ENCODE measurements at places on chromosomes 2 and 18. TPM values are rescaled to one million over a fixed set of nuclear protein-coding genes. Genes with fewer than 3 reads are reported as not detected.

The UXS1 gene
- total RNA-seq: 18.2 TPM

DNA sequence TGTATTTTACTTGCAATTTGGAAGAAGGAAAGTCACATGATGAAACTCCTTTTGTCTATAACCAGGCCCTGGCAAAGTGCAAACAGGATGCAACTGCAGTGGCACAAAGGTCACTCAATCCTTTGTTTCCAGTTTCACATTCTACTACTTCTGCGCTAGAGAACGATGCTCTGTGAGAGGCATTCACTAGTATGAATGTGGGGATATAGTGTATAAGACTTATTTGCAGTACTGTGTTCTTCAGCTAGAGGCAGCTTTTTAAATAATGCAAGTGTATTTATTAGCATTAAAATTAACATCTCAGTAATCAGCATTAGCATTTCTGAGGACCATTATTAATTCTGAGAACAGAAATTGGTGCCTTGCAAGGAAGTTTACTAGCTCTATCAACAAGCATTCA lies 68.9 kb downstream of the PRPF40A start:
- ATAC-seq: no peak

DNA sequence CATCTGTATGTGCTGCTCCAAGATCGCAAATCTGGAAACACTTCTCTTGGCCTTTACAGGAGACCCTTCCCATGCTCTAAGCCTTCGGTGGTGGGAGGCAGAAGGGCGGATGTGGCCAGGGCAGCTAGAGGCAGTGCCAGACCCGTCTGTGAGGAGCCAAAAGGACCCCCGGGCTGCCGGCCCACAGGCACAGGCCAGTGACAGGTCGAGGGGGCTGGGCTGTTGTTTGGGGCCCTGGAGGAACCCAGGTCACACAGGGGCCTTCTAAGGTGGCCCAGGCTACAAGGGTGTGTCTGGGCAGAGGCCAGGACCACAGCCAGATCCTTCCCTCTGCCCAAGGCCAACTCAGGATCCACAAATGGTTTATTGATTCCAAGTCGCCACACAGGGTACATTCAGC lies 49.4 kb downstream of the SLC66A2 start:
- no peak for ATAC-seq

DNA sequence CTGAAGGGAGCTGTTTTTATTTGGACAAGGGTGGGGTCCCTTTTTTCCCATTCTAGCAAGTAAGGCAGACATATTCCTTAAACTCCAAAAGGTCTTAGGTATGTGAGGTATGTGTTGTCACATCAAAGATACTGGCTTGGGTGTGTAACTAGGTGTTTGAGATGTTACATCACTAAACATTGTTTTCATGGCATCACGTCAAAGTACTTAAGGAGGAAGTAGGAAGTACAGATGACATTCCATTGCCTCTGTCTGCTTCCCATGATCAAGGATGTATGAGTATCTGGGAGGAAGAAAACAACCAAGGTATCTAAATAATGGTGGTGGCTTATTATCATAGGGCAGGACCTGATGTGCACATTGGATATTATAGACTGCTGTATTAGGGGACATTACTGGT lies 39.3 kb downstream of the CD302 start:
- ATAC-seq: peak; percentile 55

- no peak for ATAC-seq
These were observed 97.4 kb downstream of the EIPR1 start for GRCh38 chr2:3280197-3280596.
